Activated CD8-positive, alpha-beta memory T cell treated with anti-CD3 and anti-CD28 coated beads, Interleukin-2, amount 50 U/mL, for 4 hours (primary cell): ENCODE measurements at places on chromosomes 16 and 17.
A peak's percentile ranks its signal among the peaks of the same experiment; 100 is the strongest.

DNA sequence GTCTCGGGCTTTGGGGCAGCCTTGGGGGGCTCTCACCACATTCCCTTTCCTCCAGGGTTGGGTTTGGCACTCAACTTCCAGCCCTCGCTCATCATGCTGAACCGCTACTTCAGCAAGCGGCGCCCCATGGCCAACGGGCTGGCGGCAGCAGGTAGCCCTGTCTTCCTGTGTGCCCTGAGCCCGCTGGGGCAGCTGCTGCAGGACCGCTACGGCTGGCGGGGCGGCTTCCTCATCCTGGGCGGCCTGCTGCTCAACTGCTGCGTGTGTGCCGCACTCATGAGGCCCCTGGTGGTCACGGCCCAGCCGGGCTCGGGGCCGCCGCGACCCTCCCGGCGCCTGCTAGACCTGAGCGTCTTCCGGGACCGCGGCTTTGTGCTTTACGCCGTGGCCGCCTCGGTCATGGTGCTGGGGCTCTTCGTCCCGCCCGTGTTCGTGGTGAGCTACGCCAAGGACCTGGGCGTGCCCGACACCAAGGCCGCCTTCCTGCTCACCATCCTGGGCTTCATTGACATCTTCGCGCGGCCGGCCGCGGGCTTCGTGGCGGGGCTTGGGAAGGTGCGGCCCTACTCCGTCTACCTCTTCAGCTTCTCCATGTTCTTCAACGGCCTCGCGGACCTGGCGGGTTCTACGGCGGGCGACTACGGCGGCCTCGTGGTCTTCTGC is 8.4 kb downstream of the SLC16A3 start:
- no peak for DNase-seq

- DNase-seq = no peak
These were observed 8.1 kb upstream of the DNASE1 start for GRCh38 chr16:3646348-3646920.

- no peak for DNase-seq
These were observed 478.4 kb downstream of the HS3ST3B1 start for GRCh38 chr17:14779241-14779640.

DNA sequence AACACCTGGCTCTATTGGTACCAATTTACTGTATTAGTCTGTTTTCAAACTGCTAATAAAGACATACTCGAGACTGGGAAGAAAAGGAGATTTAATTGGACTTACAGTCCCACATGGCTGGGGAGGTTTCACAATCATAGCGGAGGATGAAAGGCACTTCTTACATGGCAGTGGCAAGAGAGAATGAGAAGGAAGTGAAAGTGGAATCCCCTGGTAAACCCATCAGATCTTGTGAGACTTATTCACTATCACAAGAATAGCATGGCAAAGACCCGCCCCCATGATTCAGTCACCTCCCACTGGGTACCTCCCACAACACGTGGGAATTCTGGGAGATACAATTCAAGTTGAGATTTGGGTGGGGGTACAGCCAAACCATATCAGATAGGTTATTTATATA is 22.6 kb upstream of the GOSR1 start:
- DNase-seq = no peak

- DNase-seq = peak; percentile 80
These were observed 2.4 kb downstream of the FBRS start for GRCh38 chr16:30660424-30661261.

- no peak for DNase-seq
These were observed 16.7 kb downstream of the GNGT2 start for GRCh38 chr17:49193513-49194296.

- no peak for DNase-seq
These were observed 11.2 kb downstream of the EPN2 start for GRCh38 chr17:19248151-19248927.

DNA sequence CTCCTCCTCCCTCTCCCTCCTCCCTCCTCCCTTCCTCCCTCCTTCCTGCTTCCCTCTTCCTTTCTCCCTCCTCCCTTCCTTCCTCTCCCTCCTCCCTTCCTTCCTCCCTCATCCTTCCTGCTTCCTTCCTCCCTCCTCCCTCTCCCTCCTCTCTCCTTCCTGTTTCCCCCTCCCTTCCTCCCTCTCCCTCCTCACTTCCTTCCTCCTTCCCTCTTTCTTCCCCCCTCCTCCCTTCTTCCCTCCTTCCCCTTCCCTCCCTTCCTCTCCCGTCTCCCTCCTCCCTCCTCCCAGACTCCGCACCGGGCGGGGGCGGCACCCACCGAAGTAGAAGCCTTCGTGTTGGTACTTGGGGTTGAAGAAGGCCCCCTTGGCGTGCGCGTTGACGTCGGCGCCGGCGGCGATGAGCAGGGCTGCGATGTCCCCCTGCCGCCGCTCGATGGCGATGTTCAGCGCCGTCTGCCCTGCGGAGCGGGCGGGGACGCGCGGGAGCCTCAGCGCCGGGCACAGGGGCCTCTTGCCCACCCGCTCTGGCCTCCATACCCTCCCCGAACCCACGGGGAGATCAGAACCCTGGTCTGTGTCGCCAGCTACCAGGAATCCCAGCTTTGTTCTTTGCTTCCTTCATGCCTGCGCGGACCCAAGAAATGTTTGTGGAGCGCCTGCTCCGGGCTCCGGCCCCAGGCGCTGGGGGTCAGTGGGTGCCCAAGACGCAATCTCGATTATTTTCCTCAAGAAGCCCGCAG is 22.2 kb downstream of the TRPV3 start:
- DNase-seq = peak; percentile 48

GRCh38 chr17:65156185-65156834 is 19.1 kb downstream of the RGS9 start:
- no peak for DNase-seq

DNA sequence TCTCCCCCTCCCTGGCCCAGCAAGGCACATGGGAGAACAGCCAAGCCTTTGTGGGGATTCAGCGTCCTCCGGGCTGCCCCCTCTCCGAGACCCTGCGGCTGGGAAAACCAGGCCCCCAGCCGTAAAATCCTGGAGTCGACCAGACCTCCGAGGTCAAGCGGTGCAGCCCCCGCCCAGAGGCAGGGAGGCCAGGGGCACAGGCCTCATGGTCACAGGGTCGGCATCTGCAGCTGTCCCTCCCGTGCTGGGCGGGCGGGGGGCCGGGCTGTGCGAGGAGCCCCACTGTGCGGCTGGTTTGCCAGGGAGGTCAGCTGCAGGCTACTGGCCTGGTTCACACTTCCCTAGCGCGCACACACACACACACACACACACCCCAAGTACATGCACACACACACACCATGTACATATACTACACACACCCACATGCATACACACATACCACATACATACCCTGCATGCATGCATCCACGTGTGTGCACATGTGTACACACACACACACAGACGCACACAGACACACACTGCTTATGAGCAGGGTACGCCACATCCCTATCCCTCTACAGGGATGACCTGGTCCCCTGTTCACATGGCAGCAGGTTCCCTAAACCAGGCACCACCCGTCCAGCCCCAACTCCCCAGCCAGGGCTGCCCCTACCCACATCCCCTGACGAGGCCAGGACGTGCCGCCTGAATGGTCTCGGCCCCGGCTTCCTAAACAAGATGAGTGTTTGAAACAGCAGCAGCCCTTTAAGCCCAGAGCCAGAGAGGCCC is 108.9 kb upstream of the CIBAR2 start:
- no peak for DNase-seq

DNA sequence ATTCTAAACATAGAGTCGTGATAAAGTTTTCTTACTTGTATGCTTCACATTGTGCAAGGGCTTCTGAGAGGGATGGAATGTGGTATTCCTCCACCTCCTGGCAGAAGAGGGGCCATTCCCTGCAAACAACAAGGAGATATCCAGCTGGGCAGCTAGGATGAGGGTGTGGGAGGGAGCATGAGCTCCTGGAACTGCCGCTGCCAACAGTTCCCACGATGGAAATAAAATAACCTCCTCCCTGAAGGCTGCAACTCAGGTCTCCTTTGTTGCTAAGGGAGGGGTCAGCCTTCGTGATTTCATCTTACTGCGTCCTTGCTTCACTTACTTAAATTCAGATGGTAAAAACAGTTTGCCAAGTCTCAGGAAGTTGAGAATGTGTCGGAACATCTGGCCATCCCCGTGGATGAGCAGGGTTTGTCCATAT is 15.6 kb downstream of the PLEKHG4 start:
- no peak for DNase-seq

DNA sequence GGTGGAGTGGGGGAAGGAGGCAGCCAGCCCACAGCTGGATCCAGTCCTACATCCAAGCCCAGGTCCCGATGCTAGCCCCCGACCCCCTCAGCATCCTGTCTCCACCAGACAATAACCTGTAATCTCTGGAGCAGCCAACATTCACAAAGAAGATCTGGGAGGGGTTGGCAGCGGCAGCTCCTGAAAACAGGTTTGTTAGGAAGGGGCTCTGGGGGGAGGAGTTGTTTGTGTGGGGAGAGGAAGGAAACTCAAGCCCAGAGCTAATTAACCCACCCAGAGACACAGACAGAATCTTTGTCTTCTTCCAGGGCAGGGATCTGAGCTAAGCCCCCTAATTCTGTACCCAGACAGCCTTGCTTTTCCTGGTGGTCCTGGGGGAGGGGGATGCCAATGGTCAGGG is 4.6 kb upstream of the C17orf113 start:
- DNase-seq = no peak
